ENCODE measurements at places on chromosomes 11 and 22.

DNA sequence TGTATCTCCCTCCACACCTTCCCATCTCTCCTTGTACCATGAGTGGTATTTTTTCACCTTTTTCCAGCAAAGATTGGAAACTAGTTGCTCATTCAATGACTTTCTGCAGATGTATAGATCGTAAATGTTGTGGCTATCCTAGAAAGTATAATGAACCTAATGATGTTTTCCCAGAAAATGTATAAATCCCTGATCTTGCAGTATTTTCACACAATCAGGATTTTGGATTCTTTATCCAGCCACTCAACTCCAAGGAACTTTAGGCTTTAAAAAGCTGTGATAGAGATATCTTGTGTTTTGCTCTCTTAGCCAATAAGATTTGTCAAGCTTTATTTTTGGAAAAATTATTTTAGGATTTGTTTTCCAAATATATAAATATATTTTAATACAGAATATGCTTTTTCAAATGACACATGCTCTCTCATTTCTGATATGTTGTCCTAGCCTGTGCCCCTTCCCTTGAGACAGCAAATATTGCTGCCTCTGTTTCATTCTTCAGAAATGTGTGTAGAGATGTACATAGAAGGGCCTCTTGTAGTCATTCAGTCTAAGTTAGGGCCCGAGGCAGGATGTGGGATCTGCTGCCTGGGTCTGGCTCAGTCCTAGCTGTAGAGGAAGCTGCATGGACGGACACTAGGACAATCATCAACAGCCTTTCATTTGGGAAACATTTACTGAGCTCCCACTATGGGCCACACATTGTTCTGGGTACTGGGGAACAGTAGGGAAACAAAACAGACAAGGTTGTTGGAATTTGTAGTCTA is 62.4 kb downstream of the NAV2 start:
- DNase-seq = no peak

GRCh38 chr11:94673386-94673785 is 94.8 kb upstream of the AMOTL1 start:
- no peak for DNase-seq

- no peak for DNase-seq
Measured at GRCh38 chr11:34344768-34345539, 12.9 kb downstream of the ABTB2 start.

DNA sequence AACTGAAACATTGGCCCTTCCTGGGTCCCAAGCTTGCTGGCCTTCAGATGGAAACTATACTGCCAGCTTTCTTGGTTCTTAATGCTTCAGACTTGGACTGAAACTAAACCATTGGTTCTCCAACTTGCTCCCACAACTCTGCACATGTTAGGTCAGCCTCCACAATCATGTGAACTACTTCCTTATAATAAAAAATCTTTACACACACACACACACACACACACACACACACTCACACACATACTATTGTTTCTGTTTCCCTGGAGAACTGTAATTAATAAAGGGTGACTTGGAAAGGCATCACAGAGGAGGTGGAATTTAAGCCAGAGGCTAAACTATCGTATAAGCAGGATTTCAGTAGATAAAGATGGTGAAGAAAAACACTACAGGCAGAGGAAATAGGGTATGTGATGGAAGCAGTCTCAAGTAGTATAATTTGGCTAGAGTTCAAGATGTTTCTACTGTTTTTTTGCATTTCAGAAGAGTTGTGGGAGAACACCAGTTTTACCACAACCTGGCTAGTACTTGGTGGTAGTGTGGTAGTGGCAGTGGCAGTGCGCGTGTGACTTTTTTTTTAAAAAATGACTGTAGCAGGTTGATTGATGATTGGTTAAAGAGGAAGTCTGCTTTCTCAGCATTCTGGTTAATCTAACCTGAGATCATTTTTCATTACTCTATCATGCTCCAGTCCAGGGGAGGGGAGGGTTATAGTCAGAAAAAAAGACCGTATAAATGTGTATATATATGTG is 70.1 kb downstream of the PDE3B start:
- DNase-seq = no peak

DNA sequence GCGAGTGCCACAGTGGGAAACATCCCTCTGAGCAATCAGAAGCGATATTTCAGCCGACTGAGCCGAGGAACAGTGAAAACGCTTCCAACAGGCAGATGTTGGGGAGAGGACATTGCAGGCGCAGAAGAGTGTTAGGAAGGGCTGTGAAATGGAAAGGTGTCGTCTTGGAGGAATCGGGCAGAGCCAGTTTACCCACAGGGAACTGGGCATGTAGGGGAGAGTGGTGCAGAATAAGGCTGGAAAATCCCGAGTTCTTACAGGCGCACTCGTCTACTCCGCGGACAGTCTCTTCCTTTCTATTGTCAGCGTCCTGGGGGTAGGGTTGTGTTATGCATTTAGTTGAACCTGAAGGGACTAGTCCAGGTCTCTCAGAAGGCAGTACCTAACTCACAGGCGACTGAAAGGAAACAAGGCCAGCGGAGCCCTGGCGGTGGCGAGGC is 1.1 kb upstream of the APLP2 start:
- DNase-seq = no peak

All from activated CD4-positive, alpha-beta T cell treated with anti-CD3 and anti-CD28 coated beads for 1 hour (primary cell).